ENCODE measurements at places on chromosomes 7 and 10.

- no peak for DNase-seq
These were observed 3.5 kb downstream of the DGKB start for GRCh38 chr7:14899030-14899429.

DNA sequence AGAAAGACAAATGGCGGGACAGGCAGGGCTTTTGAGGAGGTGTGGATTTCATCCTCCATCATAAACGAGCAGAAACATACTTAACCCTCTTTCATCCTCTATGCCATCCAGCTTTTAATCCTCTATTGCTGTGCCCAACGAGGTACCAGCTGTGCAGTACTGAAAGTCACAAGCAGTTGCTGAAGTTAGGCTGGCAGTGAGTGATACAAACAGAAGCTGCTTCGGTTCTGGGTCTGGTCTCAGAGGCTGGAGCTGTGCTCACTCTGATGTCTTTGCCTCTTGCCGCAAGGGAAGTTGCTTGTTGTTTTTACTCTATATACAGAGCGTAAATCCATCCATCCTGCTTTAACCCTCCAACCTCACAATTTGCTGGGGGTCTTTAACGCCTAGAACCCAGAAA, 235.2 kb downstream of the CELF2 start:
- no peak for DNase-seq

GRCh38 chr7:125878235-125878956, 948.8 kb upstream of the POT1 start:
- DNase-seq: no peak

DNA sequence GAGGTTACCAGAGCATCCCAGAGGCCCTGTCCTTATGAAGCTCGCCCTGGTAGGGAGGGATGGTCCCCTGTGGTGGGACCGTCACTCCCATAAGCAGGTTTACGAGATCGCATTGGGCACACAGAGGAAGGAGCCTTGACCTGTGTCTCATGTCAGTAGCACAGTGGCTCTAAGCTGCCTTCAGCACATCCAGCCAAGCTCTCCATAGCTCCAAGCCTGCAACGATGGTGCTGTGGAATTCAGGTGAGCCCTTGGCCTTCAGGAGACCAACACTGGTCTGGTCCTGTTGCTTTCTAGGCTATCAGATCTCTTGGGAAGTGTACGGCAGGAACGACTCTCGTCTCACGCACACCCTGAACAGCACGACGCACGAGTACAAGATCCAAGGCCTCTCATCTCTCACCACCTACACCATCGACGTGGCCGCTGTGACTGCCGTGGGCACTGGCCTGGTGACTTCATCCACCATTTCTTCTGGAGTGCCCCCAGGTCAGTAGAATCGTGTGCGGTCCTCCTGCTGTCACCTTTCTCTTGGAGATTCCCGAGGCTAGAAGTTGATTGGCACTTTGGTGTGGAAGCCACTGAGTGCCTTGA, 605.3 kb upstream of the FOXK1 start:
- no peak for DNase-seq

DNA sequence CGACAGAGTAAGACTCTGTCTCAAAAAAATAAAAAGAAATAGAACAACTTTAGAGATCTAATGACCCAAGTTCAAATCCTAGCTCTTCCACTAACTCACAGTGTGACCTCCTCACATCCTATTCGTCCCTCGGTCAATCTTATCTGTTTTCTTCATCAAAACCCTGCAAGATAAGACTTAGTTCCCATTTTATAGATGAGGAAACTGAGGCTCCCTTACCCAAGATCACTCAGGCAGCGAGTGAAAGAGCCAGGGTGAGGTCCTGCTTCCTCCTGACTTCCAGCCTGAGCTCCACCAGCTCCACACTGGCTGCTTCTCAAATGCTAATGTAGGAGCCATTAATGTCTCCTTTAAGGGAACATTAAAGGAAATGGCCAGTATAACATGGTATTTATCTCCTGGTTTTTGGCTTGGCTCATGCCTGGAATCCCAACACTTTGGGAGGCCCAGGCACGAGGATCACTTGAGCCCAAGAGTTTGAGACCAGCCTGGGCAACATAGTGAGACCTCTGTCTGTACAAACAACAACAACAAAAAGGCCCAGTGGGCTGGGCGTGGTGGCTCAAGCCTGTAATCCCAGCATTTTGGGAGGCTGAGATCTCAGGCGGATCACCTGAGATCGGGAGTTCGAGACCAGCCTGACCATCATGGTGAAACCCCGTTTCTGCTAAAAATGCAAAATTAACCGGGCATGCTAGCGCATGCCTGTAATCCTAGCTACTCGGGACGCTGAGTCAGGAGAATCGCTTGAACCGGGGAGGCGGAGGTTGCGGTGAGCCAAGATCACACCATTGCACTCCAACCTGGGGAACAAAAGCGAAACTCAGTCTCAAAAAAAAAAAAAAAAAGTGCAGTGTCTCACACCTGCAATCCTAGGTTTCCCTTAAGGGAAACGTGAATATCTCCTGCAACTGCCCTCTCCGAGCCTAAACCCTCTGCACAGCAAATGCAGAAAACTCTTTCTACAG, 3.4 kb upstream of the RHBDD2 start:
- DNase-seq: peak; percentile 91

DNA sequence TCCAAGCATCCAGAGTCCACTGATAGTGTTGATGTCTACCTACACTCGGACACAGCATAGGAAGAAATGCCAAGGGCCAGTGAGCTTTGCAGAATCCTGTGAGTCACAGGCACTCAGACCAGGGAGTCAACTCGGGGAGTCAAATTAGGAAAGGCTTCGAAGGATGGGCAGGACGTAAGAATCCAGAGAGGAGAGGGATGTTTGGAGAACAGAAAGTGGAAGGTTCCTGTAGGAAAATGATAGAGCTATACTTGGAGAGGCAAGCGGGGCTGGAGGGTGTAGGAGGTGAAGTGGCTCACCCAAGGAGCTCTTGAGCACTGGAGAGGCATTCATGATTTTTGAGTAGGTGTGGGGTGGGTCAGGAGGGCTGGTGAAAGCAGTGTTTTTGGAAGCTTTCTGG, 3.0 kb downstream of the ZYX start:
- DNase-seq: no peak

DNA sequence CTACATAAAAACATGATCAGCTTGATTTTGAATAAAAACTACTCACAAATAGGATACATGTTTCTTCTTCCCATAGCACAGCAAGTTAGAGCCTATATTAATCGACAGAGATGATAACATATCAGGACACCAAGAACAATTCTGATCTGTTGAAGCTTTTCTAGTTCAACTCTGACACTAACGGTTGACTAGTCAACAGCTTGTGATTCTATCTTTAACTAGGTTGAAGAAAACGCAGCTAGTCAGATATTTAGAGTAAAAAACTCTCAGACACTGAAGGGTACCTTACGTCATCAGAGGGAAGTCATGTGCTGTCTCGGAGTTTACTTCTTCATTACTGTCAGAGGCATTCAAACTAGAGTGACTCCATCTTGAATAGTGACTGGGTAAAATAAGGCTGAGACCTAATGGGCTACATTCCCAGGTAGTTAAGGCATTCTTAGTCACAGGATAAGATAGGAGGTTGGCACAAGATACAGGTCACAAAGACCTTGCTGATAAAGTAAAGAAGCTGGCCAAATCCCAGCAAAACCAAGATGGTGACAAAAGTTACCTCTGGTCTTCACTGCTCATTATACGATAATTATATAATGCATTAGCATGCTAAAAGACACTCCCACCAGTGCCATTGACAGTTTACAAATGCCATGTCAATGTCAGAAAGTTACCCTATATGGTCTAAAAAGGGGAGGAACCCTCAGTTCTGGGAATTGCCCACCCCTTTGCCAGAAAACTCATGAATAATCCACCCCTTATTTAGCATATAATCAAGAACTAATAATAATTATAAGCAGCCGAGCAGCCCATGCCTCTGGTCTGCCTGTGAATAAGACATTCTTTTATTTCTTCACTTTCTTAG, 21.3 kb downstream of the CCDC71L start:
- no peak for DNase-seq
